Cortex of kidney (tissue), 1 donor: ENCODE measurements at places on chromosomes 6 and 20.

- DNase-seq, result no peak
Measured at GRCh38 chr6:28225056-28225834, at the start of gene ZSCAN9. Gene ZSCAN9 (plus strand): TSS chr6:28225275. CDS start chr6:28227085, 1,810 bp downstream.

- DNase-seq, result no peak
Measured at GRCh38 chr6:141165002-141165665, 967.6 kb upstream of the GJE1 start.

GRCh38 chr6:79947191-79948186 lies at the start of gene ELOVL4:
Gene ELOVL4 (minus strand): TSS chr6:79947553. CDS start chr6:79947279, 274 bp downstream.
- DNase-seq, result no peak

DNA sequence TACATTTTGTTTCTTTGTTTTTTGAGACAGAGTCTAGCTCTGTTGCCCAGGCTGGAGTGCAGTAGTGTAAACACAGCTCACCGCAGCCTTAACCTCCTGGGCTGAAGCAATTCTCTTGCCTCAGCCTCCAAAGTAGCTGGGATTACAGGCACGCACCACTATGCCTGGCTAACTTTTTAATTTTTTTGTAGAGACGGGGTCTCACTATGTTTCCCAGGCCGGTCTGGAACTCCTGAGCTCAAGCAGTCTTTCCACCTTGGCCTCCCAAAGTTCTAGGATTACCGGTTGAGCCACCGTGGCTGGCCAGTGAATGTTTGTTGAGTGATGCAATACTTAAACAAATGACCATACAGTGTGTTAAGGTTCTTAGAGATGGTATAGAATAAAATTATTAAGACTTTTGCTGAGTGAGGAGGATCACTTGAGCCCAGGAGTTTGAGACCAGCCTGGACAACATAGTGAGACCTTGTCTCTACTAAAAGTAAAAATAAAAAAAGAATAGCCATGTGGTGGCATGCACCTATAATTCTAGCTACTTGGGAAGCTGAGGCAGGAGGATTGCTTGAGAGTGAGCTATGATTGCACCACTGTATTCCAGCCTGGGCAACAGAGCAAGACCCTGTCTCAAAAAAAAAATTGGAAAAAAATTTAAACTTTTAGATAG lies 13.4 kb downstream of the CEP250 start:
- DNase-seq, result no peak

DNA sequence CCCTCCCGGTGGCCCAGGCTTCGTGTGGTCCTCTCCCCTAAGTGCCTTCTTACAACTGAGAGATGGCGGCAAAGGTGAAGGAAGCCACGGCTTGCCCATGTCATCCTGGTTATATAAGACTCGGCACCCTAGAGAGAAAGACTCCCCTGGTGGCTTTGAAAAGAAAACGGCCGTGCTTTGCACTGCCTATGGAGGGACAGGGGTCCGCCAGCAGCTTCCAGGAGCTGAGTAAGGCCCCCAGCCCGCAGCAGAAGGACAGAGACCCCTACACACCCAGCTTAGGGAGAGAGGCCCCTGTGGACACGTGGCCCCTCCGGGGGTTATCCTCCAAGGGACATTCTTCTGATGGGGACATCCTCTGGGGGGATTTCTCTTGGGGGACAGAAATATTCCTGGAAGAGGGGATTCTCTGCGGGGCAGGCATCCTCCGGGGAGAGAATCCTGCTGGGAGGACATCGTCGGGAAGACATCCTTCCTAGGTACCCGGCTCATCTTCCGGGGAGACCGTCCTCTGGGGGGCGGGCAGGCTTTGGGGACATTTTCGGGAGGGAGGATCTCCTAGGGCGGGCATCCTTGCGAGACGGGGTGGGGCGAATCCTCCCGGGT lies 511 bp upstream of the OGFR start:
- DNase-seq, result no peak

DNA sequence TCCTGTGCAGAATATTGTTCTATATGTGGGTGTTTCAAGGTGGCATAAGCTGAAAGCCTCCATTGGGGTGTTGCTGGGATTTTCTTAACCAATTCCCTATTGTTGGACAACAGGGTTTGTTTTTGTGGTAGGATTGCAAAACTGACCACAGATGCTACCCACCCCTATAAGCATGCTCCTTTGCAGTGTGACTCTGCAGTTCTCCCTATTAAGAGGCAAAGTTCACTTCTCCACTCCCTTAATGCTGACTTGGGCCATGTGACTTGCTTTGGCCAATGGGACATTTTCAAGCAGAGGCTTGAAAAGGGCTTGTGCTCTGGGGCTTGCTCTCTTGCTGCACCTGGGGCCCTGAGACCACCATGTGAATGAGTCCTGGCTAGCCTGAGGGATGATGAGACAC lies 8.5 kb upstream of the ANGPT4 start:
- DNase-seq, result no peak

- no peak for DNase-seq
Measured at GRCh38 chr6:111743360-111743759, 129.9 kb downstream of the FYN start.

DNA sequence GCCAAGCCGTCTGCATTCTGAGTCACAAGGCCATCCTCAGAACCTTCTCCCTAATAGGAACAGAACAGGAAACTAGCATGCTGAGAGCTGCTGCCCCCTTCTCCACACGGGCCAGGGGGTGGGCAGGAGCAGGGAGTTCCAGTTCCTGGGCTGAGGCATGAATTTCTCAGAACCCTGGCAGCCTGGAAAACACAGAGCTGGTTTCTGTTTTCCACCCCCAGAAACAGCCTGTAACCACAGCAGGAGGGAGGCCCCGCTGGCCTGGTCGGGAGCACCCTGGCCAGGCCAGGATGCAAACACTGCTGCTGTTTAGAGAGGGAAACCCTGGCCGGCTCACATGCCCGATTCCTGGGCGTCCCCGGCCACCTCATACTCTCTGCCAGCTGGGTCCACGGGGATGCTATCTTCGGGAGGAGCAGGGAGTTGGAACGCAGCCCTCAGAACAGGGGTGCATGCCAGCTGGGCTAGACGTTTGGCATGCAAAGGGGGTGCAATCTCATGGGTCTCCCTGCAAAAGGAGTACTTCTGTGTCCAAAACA lies 130.1 kb downstream of the NFATC2 start:
- DNase-seq, result no peak

DNA sequence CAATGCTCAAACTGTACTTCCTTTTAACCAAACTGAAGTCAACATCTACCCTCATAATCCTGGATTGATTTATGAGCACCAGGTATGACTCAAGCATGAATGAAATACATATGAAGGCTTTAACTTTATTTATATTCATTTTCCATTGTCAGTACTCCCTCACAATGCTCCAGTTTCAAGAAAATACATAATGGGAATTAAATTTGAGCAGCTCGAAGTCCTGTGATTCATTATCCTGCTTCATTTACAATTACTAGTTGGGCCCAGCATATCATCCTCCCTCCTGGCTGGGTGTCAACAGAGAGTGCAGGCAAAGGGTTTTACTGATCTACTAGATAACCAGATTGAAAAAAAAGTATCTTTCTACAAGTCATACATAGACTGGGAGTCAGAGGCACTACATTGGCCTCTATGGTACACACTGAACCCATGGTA lies 10.1 kb downstream of the SAMHD1 start:
- no peak for DNase-seq

GRCh38 chr6:165573671-165574070 lies 89.4 kb downstream of the PDE10A start:
- DNase-seq, result no peak

DNA sequence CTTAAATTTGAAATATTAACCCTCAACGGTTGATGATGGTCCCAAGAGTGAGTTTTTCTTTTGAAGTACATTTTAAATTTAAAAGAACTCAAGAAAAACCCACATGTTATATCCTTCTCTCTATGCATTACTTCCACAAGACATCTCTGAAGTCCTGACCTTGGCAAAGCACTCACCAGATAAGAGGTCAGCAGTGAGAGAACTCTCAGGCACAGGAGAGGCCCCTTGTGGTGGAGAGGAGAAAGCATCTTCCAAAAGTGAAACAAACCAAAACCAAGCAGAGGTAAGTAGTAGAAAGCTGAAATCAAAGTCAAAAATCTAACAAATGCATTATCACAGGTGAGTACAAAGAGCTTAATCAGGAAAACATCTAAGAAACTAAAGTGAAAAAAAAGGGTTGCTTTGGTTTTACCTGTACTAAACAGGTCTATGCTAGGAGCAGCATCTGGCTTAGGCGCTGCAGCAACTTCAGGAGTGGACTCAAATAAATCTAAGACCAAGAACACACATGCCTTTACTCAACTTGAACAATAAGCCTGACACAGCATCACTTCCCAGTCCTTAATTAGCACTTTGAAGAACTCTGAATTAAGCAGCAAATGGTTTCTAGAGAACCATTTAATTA lies 80.5 kb downstream of the PRSS35 start:
- no peak for DNase-seq

DNA sequence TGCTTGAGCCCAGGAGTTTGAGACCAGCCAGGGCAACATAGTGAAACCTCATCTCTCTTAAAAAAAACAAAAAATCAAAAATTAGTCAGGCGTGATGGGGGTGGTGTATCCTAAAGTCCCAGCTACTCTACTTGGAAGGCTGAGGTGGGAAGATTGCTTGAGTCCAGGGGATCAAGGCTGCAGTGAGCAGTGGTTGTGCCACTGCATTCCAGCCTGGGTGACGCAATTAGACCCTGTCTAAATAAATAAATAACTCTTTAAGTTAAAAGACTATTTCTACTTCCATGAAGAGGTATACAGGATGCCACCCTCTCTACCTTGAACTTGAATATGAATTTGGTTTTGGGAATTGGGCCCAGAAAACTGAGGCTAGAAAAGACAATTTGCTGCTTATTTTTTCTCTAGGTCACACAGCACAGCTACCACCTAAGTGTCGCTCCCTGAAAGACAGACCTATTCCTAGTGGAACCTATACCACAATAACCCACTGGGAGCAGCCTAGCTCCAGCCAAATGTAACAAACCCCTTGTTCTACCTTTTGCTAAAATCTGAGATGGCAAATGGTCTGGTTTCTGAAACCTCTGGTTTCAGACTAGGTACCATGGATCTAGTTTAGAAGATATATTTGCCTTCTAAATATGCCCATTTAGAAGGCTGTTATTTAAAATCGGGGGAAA lies 35.2 kb downstream of the HMGCLL1 start:
- no peak for DNase-seq

DNA sequence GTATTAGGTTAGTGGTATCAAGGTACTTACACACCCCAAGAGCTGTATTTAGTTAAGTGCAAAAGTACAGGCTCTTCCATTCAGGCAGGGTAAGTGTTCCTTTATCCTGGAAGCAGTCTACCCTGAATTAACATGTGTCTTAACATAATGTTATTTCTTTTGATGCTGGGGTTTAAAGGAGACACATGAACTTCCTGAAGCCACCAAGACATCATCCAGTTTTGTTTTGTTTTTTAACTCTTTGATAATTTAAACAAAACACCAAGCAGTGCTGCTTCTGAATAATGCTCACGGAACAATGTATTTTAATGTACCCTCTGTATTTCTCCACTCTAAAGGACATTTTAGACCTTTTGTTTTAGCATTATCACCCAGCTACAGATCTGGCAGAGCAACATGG lies 50.5 kb upstream of the PLCB4 start:
- DNase-seq, result no peak

DNA sequence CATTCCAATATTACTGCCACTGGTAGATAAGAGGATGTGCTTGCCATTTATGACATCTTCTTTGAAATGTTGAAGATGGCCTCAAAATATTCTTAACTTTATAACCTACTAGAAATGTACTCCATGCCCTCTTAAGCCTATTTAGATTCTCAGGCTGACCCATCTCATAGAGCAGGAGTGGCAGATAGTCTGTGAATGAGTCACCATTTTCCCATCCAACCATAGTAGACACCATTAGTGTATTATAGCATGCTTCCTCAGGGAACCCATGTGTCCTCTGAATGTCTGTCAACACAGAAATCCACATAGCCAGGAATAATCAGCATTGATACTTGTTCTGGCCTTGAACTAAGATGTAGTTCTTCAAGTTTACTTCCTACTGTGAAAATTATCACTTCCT lies 150.2 kb downstream of the IMPG1 start:
- no peak for DNase-seq

- DNase-seq, result no peak
Measured at GRCh38 chr6:85516168-85516567, 66.3 kb downstream of the NT5E start.

GRCh38 chr6:139744891-139745290 lies 370.4 kb upstream of the CITED2 start:
- DNase-seq, result no peak
